ENCODE measurements at places on chromosomes 3 and 15.

- no peak for DNase-seq
Measured at GRCh38 chr3:118559286-118559685, 475.4 kb downstream of the IGSF11 start.

GRCh38 chr3:10748040-10748439, 68.0 kb upstream of the SLC6A11 start:
- no peak for DNase-seq

DNA sequence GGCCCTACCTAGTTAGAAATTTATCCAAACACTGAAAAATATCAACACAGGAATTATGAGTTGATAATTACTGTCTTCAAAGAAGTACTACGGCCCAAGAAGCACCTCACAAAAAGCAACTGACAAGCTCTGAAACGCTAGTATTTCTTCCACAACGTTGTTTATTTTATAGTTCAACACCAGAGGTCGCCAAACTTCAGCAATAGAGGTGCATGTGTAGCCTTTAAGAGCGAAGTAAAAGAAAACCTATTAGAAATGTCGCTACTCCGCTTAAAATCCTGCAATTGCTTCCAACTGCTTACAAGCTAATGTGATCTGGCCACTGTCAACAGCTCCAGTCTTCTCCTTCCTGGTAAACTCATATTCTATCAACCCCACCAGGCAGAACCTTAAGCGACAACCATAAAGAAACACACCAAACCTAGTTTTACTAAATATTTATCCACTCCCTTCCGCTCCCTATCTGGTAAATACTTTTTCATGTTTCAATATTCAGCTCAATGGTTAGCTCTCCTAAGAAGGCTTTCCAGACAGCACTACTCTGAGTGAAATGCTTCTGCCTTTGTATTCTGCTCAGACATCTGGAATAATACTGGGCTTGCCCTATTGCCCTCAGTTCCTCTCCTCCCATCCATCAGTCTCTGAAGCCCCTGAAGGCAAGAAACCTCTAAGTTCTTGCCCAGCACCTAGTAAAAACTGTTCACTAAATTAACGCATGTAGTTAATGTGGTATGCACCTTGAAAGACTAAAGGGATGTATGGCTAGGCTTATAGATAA, 110.2 kb downstream of the NR1I2 start:
- DNase-seq, result peak; percentile 21

- no peak for DNase-seq
Measured at GRCh38 chr3:89275001-89275400, 167.6 kb downstream of the EPHA3 start.

DNA sequence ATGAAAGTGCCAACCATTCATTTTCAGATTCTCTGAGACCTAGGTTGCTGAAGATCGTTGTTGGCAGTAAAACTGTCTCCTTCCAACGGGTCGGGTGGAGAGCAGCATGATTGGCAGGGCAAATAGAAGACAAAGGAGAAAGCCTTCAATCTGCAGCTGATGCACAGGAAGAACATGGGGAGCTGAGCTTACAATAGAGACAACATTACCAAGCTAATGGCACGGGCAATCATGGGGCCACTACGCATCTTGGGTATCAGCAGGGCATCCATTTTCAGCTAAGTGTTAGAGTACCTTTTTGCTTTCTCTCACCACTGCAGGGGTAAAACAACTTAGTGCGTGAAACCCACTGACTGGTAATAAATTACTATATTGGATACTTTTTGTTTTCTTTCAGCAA, 114.8 kb downstream of the WDR72 start:
- DNase-seq, result no peak

DNA sequence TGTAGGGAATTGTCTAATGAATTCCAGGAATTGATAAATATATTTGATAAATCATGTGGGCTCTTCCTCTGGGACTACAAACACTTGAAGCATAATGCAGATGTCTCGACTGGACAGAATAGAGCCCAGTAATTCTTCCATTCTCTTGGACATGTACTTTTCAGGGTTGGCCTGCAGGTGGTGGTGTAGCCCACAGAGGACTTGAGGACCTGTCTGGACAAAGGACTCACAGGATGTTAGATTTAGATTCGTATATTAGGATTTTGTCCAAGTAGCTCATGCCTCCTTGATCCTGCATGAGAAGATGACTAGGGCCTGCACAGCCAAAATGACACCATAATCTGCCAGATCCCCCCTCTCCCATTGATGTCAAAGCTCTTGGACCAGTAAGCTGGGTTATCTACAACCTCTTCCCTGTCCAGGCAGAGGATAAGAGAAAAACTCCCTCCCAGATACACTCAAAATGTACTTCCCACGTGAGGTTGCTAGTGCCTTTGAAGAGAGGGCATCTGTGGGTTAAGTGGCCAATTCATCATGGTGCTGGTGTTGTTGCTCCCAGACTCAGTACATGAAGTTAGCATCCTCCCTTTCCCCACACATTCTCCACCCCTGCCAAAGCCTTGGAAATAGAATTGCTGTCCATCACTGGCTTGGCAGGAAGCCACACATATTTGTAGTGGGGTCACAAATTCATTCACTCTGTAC, 88.6 kb upstream of the ZNF280D start:
- DNase-seq, result no peak

DNA sequence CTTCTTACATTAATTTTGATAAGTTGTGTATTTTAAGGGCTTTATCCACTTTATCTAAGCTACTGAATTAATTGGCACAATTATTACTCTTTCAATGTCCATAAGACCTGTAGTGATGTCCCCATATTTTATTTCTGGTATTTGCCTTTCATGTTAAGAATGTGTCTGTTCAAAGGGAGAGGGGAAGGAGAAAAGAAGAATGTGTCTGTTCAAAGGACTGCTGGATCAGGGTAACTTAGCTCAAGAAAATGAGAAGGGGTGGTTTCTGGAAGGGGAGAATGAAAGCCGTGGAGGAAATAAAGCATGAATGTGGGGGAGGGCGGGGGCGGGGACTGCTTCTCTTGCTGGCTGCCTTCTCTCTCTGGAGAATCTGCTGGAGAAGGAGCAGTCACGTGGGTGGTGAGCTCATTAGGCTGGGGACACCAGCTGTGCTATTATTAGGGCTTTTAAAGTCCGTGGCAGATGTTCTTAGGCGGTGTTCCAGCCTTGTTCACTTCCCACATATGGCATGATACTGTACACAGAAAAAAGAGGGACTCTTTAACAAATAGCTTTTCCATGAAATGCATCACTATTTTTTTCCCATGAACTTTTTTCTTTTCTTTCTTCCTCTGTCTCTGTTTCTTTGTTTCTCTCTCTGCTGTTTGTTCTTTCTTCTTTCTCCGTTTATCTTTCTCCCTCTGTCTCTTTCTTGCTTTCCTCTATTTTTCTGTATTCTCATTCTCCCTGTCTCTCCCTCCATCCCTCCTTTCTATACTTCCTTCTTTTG, 63.7 kb upstream of the ULK4 start:
- DNase-seq, result no peak

DNA sequence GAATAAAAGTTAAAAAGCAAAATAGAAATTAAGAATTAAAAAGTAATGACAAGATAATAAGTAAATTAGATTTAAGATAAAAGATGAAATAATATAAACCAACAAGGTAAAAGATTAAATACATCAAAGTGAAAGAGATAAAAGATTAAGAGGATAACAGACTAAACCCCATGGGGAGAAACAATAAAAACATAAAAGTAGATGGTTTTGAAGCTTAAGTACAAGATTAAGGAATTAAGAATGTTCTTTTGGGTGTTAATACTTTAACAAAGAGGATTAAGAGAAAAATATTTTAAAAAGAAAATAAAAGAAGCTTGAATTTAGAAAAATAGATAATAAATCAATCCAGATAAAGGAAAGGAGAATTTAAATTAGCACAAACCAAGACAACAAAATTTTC, 85.4 kb downstream of the SQOR start:
- DNase-seq, result no peak

GRCh38 chr3:8233938-8234337, 267.7 kb upstream of the LMCD1 start:
- no peak for DNase-seq

GRCh38 chr15:40255033-40255432, 16.2 kb downstream of the PAK6 start:
- DNase-seq, result no peak

DNA sequence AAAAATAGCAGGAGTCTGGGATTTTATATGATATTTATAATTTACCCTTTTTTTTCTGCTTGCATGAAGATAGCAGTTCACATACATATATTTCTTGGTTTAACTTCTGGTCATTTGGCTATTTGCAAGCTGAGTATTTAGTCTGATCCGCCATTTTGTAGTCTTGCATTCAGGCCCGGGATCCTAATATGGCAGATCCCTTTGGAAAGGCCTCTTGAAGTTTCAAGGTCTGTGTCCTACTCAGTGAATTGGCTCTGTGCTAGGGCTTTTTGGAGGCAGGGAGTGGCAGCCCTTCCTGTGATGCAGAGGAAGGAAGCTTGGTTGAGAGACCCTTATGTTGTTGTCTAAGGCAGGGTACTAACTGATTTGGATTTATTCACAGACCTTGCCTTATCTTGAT, 2.9 kb downstream of the SNRPN start:
- DNase-seq, result no peak

DNA sequence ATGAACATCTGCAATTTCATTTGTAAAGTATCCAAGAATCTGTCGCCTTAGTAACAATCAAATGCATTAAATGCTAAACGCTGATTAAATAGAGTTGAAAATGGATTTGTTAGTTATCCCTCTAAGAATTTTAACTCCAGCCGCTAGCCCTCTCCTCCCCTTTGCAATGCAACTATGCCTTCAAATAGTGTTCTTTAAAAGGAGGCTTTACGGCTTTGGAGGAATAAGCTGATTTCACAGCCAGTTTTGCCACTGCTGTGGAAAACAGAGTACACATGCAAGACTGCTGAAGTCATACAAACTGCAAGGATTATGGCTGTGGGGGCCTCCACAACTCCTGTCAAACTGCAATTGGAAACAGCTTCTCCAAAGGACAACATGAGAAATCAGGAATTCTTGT, 89.2 kb downstream of the CERS3 start:
- no peak for DNase-seq

- no peak for DNase-seq
Measured at GRCh38 chr3:38988955-38989354, 62.8 kb downstream of the SCN11A start.
